ENCODE measurements at places on chromosomes 1 and 21.

DNA sequence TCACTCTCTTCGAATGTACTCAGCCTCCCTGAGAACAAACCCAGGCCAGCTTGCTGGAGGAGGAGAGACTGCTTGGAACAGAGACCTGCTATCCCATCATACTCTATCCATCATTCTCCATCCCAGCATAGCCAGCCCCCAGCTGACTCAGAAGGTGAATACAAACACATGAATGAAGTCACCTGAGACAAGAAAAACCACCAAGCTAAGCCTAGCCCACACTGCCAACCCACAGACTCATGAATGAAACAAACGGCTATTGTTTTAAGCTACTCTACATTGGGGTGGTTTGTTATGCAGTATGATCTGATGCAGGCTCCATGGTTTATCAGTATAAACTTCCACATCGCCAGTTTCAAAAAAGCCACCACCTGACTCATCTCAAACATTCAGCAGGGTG lies 395.6 kb downstream of the SETD4 start:
- DNase-seq, result no peak

DNA sequence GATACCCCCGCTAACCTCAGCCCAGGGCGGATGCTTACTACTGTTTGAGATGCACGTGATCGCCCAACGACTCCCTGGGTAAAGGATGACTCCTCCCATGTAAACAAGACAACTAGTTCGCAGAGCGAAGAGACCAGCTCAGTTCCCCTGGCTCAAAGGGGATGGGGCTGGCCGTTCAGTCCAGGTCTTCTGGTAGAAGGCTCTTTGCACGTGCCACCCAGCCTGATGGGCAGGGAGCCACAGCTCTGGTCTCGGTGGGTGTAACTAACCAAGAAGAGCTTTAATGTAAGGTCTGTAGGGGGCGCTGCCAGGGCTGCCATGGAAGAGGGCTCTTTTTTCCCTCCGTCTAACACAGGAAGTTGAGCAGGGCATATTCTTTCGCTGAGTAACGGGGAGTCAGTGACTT lies 49.4 kb upstream of the PARP1 start:
- DNase-seq, result no peak

DNA sequence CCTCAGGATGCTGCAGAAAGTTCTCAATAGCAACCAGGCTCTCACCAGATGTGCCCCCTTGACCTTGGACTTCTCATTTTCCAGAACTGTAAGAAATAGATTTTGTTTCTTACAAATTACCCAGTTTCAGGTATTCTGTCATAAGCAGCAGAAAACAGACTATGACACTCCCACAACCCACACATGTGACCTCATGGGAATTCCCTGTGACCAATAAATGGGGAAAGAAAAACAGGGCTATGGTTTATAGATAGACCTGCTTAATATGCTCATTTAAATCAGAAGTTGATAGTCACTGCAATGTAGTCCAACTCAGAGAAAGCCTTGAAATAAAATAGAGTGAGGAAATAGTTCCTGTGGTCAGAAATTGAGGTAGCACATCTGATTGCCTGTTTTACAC lies 380.9 kb upstream of the PTBP2 start:
- no peak for DNase-seq

DNA sequence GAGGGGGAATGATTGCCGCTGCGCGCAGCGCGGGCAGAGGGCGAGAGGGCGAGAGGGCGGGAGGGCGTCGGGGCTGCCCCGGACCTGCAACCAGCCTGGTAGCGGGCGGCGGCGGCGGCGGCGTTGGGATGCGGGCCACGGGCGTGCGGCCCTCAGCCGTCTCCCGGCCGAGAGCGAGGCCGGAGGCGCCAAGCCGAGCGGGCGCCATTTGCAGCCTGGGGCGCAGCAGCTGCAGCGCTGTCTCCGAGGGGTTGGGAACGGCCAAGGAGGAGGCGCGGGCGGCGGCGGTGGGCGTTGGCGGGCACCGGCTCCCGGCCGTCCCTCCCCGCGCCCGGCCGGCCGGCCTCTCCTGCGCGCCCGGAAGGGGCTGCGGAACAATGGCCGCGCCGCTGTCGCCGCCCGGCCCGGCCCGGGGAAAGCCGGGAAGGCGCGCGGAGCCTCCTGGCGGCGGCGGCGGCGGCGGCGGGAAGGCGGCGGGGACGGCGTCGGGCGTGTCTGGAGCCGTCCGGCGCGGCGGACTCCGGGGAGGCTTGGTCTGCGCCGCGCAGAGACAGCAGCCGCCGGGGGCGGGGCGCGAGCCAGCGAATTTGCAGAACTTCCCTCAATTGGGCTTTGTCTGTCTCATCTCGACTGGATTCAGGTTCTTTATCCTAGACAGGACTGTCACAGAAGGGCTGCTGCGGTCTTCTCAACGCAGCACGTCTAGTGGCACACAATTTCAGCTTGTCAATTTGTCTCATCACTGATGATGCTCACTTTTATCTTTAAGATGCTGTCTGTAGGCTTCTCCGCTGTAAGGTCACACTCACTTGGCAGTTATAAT lies 35.7 kb downstream of the ZBTB8B start:
- DNase-seq, result peak; percentile 57

GRCh38 chr1:66774438-66774837 lies 22.2 kb downstream of the DYNLT5 start:
- DNase-seq, result no peak

DNA sequence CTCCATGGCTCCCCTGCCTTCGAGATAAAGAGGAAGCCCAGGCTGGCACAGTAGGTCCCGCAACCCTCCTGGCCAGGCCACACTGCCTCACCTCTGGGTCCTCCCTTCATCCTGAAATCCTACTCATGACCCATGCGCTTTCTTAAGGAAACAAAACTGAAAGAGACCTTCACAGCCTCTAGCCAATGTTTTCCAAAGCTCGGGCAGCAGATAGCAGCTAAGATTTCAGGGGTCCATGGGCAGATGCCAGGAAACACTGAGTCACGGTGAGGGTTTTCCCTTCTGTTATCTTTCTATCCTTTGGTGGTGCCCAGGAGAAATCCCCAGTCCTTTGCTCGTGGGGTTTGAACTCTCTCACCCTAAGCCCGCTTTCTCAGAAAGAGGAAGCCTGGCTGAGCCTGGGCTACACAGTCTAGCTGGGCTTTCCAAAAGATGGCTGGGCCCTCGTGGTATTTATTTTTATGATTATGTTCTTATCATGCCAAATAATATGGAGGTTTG lies 26.6 kb downstream of the TTC39A start:
- DNase-seq, result peak; percentile 28

DNA sequence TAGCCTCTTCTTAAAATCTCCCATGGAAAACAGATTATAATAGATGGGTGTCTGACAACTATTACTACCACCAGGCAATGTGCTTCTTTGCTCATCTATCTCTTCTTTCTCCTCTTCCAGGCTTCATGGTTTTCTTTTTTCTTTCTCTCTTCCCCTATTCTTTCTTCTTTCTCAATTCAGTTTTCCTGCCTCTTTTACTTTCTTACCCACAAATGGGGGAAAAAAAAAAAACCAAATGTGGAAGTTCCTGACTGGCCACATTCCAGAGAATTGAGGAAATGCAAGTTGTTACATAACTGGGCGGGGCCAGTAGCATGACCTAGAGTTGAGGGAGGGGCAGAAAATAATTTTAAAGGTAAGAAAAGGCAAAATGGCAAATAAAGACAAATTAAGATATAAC lies 10.9 kb upstream of the SMG7 start:
- peak; percentile 53 for DNase-seq

- no peak for DNase-seq
Observed at GRCh38 chr1:55781944-55782482, 566.8 kb upstream of the USP24 start.

Data from Kasumi-1 (cell line).